NCI-H524 treated with DMSO at 0.1 percent for 48 hours (cell line): ENCODE measurements at places on chromosomes 16 and 17.
A peak's percentile ranks its signal among the peaks of the same experiment; 100 is the strongest.

DNA sequence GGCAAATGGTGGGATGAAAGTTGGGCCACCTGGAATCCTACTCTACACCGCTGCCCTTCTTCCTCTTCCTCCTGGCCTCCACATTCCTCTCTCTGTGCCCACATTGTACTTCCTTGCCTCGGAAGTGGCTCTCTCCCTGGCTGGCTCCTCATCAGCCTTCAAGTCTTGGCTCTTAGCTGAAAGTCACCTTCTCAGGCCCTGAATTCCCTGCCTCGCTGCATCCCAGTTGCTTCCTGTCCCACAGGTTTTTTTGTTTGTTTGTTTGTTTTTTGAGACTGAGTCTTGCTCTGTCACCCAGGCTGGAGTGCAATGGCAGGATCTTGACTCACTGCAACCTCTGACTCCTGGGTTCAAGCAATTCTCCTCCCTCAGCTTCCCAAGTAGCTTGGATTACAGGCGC is 2.6 kb upstream of the PAM16 start:
- DNase-seq, result no peak

- DNase-seq, result no peak
Measured at GRCh38 chr17:34313164-34313563, 6.1 kb upstream of the CCL8 start.

DNA sequence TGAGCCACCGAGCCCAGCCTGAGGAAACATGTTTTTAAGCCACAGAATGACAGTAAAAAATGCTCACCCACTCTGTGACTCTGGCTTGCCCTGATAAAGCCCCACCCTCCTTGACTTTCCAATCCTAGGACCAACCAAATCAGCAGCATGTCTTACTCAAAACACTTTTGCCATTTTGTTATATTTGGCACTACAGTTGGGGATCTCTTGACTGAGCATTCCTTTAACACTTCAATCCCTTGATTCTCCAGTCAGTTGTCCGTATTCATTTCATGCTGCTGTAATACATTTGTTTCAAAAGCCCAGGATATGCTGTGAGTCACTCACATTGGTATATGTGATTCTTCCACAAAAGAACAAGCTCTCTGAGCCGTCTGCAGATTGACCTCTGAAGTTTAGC is 8.2 kb downstream of the MYH3 start:
- no peak for DNase-seq

GRCh38 chr16:10521681-10522274 is 58.6 kb downstream of the EMP2 start:
- DNase-seq, result peak; percentile 5

DNA sequence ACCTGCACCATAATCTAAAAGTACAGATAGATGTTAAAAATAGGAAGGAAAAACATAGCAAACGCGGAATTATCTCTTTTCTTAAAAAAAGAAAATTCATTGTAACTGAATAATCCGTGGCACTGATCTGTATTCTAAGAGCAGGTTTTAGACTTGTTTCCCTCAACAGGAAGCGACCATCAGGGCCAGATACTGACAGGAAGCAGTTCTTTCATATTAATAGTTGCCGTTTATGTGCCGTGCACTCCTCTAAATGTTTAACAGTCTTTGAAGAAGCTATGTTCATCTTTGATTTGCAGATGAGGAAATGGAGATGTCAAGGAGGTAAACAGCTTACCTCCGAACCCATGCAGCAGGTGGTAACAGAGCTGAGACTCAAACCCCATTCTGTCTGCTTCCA is 23.6 kb downstream of the DYNLRB2 start:
- DNase-seq, result no peak

GRCh38 chr16:8646326-8647053 is 25.0 kb downstream of the METTL22 start:
- no peak for DNase-seq

DNA sequence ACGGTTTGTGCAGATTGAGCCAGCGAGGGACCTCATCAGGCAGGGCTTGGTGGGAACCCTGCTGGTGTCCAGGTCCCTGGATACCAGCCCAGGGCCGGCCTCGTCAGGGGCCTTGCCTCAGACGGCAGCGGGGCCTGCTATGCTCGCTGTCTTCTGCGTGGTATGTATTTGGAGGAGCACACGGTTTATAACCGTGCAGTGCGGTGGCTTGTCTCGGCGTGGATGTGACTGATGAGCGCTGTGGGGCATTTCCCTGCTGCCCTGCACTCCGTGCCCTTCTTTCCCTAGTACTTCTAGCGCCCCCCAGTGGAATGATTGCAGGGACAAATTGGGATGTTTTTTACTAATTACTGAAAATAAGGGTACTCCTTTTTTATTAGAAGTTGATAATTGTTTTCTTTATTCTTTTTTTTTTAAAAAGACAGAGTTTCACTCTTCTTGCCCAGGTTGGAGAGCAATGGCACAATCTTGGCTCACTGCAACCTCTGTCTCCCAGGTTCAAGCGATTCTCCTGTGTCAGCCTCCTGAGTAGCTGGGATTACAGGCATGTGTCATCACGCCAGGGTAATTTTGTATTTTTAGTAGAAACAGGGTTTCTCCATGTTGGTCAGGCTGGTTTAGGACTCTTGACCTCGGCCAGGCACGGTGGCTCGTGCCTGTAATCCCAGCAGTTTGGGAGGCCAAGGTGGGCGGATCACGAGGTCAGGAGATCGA is 15.3 kb downstream of the TBCD start:
- DNase-seq, result no peak

GRCh38 chr17:51057534-51057933 is 63.1 kb downstream of the SPAG9 start:
- DNase-seq, result no peak

DNA sequence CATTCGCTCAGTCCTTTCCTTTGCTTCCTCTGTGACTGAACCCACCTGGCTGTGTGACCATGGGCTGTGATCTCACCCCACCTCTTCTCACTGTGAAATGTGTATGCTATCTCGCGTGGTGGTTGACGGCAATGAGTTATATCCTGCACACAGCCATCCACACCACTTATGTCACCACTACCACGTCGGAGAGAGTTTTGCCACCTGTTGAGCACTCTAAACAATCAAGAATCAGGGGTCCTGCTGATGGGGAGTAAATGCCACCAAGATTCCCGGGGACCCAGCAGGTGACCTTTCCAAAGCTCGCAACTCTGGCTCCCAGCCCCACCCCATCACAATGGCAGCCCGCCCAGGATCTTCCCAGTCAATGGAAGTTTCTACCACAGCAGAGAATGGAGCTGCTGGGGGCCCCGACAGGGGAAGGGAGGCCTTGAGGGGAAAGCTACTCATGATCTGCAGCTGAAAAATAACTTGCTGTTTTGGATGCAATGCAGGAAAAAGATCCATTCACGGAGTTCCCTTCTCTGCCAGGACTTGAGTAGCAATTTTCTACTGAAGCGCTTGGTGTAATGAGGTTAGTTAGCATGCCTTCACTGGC is 26.2 kb upstream of the RCVRN start:
- no peak for DNase-seq

GRCh38 chr16:10188236-10188635 is 6.0 kb upstream of the GRIN2A start:
- no peak for DNase-seq
